Activated CD4-positive, alpha-beta T cell treated with anti-CD3 and anti-CD28 coated beads for 48 hours (primary cell): ENCODE measurements at places on chromosomes 16 and 17.

DNA sequence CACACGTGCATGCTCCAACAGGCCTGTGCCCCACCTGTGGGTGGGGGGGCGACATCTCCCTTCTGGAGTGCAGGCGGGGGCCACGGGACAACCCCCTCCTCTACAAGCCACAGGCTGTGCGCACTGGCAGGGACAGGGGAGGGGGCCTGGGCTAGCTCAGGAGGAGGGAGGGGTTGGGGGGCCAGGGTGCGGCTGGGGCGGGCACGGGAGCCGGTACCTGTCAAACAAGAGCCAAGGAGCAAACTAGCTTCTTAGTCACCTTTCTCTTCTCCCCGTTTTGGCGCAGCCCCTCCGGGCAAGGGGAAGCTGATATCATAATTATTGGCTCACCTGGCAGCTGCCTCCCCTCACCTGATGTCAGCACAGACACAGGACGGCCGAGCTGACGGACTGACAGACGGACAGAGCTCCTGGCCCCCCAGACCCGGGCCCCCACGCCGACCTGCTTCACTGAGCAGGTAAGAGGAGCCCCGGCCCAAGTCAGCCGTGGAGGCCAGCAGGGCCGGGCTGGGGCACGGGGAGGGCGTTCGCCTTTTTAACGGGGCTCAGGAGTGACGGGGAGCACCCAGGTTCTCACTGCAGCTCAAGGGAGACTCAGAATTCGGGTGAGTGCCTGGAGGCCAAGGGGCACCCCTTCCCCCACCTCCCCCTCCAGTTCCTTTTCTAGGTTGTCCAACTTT is at the start of gene FOXN1:
Gene FOXN1, plus strand, starts transcription at position 363 of the 680 bp plus-strand sequence. CDS start 17,622 bp downstream, outside the sequence.
- DNase-seq = no peak

- no peak for DNase-seq
Measured at GRCh38 chr17:13365331-13365730, 236.4 kb downstream of the HS3ST3A1 start.

DNA sequence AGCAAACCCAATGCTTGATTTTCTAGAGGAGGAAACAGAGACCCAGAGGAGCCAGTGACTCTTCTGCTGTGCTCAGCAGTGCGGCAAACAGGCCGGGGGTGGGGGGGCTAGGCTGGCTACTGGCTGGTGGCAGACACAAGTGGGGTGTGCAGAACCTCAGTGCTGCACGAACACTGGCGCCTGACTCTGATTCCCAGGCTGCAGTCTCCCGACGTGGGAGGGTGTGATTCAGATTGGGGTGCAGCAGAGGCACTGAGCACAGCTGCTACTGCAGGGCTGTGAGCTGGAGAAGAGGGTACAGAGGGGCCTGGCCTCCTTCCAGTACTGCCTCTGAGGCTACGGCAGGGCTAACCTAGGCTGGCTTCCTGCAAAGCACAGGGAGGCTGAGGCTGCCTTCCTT is 8.1 kb downstream of the RPL19 start:
- peak; percentile 38 for DNase-seq

DNA sequence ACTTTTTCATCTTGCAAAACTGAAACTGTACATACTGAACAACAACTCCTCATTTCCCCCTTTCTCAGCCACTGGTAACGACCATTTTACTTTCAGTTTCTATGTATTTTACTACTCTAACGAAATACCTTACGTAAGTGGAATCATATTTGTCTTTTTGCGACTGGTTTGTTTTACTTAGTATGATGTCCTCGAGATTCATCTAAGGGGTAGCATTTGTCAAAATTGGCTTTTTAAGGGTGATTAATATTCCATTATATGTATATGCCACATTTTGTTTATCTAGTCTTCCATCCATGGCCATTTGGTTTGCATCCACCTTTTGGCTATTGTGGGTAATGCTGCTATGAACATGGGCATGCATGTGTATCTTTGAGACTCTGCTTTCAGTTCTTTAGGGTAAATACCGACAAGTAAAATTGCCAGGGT is 10.4 kb downstream of the KPNB1 start:
- DNase-seq = no peak

DNA sequence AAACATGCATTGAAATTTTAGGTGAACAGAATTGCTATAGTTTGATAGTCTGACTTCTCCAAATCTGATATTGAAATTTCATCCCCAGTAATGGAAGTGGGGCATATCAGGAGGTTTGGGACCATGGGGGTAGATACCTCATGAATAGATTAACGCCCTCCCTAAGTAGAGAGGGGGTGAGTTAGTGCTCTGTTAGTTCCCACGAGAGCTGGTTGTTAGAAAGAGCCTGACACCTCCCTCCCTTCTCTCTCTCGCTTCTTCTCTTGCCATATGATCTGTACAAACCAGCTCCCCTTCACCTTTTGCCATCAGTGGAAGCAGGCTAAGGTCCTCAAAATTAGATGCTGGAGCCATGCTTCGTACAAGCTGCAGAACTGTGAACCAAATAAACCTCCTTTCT is 78.8 kb downstream of the BRIP1 start:
- DNase-seq = no peak

DNA sequence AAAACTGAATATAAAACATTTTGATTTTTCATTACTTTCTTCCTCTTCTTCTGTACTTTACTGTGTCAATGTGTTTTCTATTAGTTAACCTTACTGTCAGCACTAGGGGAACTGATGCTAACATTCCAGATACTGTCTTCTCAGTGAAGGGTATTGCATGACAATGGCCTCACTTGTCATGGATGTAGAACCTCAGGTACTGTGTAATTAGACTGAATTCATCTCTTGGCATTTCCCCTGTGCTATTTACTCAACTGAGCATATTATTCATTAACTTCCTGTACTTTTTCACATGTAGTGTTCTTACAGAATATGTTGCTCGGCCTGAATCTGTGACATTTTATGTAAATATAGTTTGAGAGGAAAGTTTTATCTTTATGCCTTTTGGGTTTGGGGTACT is 237.0 kb downstream of the CA10 start:
- no peak for DNase-seq

GRCh38 chr16:27639561-27640276 is 89.8 kb downstream of the KATNIP start:
- peak; percentile 35 for DNase-seq

DNA sequence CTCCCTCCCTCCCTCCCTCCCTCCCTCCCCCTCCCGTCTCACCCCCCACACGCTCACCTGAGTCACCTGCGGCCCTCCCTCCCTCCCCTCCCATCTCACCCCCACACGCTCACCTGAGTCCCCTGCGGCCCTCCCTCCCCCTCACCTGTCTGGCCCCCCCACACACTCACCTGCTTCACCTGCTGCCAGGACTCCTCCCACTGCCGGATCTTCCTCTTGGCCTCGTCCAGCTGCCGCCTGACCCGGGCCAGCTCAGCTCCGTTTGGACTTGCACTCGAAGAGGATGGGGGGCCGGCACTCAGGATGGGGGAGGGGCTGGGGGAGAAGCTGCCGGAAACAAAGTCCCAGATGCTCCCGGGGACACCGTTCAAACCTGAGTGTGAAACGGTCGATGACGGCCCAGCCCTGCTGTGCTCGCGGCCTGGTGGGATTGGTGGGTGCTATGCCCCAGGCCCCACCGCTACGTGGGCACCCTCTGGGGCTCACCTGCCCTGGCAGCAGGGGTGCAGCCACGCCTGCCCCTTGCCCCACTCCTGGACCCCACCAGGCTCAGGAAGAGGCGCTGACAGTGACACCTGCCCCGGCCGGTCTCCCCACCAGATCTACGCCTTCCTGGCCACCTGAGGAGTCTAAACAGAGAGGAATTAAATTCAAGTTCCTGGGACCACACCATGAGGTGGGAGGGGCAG is 15.9 kb downstream of the GNPTG start:
- DNase-seq = no peak

DNA sequence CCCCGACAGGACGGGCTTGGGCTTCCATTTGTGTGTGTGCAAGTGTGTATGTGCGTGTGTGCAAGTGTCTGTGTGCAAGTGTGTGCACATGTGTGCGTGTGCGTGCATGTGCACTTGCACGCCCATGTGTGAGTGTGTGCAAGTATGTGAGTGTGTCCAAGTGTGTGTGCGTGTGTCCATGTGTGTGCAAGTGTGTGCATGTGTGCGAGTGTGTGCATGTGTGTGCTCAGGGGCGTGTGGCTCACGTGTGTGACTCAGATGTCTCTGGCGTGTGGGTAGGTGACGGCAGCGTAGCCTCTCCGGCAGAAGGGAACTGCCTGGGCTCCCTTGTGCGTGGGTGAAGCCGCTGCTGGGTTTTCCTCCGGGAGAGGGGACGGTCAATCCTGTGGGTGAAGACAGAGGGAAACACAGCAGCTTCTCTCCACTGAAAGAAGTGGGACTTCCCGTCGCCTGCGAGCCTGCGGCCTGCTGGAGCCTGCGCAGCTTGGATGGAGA is 23.1 kb upstream of the ITGAX start:
- DNase-seq = no peak

DNA sequence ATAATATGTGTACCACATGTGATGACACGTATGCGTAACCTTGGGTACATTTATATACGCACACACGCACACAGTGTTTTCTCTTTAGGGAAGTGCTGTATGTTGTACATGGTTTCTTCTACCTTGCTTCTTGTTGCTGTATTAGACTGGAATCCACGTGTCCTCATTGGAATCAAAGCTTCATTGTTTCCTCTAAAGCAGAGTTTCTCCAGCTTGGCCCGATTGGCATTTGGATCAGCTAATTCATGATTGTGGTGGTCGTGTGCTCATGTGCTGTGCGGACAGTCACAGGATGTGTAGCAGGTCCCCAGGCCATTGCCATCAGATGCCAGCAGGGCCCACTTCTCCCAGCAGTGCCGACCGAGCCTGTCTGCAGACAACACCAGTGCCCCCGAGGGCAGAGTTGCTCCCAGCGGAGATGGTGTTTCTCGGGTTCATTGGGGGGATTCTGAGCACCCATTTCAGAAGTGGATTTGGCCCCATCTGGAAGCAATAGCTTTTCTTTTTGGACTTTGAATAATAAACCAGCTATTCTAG is 148.4 kb downstream of the RPTOR start:
- DNase-seq = no peak
